ENCODE measurements at places on chromosomes 13 and 19. TPM values are rescaled to one million over a fixed set of nuclear protein-coding genes. Genes with fewer than 3 reads are reported as not detected.

The KLK6 gene
- not detected for total RNA-seq

The CYP4F12 gene
- 3.1 TPM for total RNA-seq

The TJP3 gene
- total RNA-seq, result 1.1 TPM

The ACP7 gene
- total RNA-seq, result not detected

The CCDC8 gene
- 34.6 TPM for total RNA-seq

The CPAMD8 gene
- total RNA-seq, result 21.4 TPM

The SLC5A5 gene
- not detected for total RNA-seq

The FOXO1 gene
- 32.7 TPM for total RNA-seq

The CEACAM4 gene
- 0.67 TPM for total RNA-seq

The TGFBR3L gene
- 26.7 TPM for total RNA-seq

The VSTM1 gene
- total RNA-seq, result not detected

The CPB2 gene
- total RNA-seq, result not detected

The RXFP2 gene
- total RNA-seq, result not detected

GRCh38 chr13:41782086-41782485, 178.8 kb downstream of the VWA8 start:
- no peak for DNase-seq

DNA sequence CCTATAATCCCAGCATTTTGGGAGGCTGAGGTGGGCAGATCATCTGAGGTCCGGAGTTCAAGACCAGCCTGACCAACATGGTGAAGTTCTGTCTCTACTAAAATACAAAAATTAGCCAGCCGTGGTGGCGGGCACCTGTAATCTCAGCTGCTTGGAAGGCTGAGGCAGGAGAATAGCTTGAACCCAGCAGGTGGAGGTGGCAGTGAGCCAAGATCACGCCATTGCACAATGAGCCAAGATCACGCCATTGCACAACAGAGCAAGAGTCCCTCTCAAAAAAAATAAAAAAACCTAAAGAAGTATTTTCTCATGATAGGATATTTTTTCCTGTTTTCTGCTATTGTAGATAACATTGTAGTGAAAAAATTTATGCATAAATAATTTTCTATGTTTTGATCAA, 13.3 kb downstream of the IFT88 start:
- DNase-seq, result no peak

DNA sequence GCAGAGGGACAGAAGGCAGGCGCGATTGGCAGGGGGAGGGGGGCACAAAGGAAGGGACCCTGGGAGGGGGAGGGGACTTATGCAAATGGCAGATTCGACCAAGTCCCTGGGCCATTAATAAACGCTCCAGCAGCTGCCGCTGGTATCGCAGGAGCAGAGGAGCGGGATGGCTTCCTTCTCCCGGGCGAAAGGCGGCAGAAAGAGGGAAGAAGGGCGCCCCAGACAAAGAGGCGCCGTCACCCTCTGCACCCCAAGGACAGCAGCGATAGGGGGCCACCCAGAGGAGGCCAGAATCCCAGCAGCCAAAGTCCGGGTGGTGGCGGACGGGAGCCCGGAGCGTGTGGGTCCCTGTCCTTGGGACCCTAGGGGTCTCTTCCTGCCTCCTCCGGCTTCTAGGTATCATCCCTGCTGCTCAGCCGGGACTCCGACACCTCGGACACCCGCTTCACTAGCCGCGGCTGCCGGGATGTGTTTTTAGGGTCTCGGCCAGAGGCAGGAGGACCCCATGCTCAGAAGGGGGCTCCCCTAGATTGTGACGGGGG, 1.9 kb downstream of the PTPRS start:
- no peak for DNase-seq

GRCh38 chr19:1363599-1363998, 20.1 kb upstream of the NDUFS7 start:
- DNase-seq, result no peak

DNA sequence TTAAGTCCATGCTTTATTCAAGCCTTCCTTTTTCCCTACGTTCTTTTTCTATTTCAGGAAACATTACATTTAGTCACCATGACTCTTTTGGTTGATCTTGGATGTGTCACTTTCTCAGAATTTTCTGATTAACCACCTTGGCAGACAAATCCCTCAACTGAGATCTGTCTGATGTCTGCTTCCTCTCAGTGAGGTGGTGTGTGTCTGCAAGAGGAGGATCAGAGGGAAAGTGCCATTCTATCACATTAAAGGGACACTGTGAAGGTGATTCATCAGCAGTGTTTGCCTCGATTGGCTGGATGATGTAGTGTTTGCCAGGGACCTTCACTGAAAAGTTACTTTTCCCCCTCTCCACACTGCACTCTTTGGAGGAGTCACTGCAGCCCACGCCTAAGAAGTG, 3.0 kb upstream of the CCNP start:
- DNase-seq, result no peak

DNA sequence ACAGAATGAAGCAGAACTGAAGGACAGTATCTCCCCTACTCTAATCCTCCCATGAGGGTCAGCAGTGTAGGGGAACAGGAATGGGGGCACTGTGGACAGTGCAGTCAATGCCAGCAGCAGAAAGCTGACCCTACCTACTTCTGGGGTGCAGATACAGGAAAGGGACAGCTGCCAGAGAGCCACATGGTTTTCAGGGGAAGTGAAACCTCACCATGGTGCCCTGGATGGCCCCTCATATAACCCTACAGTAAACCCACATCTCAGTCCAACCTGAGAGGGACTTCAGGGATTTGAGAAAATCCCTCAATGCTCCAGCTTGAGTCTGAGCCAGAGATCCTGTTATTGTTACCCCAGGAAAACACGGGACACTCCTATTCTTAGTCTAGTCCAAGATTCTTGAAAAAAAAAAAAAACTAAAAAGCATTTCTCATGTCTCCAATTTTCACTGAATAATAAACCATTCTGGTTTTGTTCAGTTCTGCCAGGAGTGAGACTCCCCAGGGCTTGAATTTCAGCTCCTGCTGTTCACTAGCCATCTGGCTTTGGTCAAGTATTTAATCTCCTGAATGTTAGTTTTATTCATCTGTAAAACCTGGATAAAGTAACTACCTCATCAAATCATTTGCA, 511.6 kb upstream of the ARGLU1 start:
- DNase-seq, result no peak

- DNase-seq, result no peak
These were observed 12.4 kb upstream of the SIAH3 start for GRCh38 chr13:45863709-45864590.

GRCh38 chr19:36082916-36083315, 28.0 kb upstream of the OVOL3 start:
- no peak for DNase-seq

- DNase-seq, result no peak
These were observed 2.1 kb downstream of the MICOS13 start for GRCh38 chr19:5678071-5678718.

DNA sequence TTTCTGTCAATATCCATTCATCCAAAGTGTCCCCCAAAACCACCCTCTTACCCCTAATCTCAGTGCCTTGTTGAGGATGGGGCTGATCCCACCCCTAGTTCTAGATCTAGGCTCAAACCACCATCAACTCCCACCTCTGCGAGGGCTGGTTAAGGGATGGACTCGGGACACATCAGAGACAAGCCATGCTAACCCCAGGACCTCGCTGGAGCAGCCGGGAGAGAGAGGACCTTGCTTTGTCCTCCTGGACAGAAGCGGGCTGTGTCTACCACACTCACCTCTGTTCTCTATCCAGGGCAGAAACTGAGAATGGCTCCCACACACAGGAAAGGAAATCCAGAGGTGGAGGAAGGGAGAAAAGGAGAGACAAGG, 90.8 kb upstream of the UQCRFS1 start:
- no peak for DNase-seq

DNA sequence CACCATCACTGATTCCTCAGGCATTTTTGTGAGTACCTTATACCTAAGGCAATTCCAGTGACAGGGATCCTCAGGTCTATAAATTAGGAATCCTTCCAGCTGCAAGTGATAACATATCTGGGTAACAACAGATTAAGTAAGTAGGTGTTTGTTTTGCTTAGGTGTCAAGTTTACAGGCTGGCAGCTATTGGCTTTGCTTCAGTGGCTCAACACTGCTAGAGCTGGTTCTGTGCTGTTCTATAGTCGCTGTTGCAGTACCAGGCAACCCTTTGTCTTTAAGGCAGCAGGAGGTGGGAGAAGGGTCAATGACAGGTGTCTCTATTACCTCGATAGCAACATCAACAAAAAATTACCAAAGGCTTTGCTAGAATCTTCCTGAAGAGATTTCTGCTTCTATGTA, 27.0 kb downstream of the SLC10A2 start:
- DNase-seq, result no peak

GRCh38 chr13:99442273-99442895, 58.9 kb upstream of the TM9SF2 start:
- DNase-seq, result no peak

DNA sequence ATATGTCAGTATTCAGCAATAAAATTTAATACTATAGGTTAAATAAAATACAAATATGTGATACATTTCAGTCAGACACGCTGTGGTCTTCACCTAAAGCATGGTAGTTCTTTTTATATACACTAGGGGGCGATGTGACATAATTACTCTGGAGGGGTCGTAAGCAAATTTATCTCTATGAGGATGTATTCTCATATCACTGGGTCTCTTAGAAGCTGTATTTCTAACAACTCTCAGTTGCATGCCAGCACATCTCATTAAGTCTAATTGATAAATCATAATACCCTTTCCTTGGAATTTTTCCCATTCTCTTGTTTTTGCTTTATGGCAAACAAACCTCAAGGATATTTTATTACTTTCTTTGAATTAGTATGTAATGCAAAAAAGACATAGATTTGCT, 3.9 kb upstream of the PCDH17 start:
- no peak for DNase-seq

DNA sequence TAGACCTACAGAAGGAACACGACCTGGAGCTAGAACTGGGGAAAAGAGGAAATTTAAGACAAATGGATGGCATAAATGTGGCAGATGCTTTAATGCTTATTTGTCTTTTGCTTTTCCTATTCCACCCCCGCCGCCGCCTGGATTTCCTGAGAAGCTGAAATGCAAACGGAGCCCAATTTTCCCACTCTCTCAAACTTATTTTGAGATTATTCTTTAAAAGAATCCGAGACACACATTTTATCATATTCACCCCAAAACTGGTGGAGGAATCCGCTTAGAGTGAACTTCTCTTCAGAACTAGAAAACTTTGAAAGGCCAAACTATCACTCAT, 5.8 kb downstream of the POU4F1 start:
- no peak for DNase-seq

- no peak for DNase-seq
These were observed 39.9 kb upstream of the CEACAM8 start for GRCh38 chr19:42634409-42635232.

DNA sequence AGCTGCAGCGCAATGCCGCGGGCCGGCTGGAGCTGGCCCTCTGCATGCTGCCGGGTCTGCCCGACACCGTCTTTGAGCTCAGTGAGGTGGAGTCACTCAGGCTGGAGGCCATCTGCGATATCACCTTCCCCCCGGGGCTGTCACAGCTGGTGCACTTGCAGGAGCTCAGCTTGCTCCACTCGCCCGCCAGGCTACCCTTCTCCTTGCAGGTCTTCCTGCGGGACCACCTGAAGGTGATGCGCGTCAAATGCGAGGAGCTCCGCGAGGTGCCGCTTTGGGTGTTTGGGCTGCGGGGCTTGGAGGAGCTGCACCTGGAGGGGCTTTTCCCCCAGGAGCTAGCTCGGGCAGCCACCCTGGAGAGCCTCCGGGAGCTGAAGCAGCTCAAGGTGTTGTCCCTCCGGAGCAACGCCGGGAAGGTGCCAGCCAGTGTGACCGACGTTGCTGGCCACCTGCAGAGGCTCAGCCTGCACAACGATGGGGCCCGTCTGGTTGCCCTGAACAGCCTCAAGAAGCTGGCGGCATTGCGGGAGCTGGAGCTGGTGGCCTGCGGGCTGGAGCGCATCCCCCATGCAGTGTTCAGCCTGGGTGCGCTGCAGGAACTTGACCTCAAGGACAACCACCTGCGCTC, 3.8 kb upstream of the MAP2K7 start:
- DNase-seq, result no peak

DNA sequence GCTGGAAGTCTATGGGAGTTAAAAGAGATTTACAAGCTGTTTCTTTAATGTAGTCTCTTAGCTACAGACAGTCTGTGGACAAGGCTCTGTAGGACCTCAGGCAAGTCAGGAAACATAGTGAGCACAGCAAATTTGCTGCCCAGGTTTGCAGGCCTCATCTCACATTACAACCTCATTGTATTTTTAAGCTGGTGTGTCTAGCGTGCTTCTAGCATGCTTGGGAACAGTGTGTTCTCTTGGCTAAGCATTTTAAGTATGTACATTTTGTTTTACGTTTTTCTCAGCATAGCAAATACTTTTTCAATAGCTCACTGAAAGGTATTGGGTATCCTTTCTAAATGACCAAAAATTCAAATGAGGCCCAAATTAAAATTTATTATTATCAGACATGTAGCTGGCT, 113.2 kb downstream of the STARD13 start:
- DNase-seq, result no peak

- DNase-seq, result no peak
These were observed 7.4 kb downstream of the ZNF575 start for GRCh38 chr19:43540381-43540780.

DNA sequence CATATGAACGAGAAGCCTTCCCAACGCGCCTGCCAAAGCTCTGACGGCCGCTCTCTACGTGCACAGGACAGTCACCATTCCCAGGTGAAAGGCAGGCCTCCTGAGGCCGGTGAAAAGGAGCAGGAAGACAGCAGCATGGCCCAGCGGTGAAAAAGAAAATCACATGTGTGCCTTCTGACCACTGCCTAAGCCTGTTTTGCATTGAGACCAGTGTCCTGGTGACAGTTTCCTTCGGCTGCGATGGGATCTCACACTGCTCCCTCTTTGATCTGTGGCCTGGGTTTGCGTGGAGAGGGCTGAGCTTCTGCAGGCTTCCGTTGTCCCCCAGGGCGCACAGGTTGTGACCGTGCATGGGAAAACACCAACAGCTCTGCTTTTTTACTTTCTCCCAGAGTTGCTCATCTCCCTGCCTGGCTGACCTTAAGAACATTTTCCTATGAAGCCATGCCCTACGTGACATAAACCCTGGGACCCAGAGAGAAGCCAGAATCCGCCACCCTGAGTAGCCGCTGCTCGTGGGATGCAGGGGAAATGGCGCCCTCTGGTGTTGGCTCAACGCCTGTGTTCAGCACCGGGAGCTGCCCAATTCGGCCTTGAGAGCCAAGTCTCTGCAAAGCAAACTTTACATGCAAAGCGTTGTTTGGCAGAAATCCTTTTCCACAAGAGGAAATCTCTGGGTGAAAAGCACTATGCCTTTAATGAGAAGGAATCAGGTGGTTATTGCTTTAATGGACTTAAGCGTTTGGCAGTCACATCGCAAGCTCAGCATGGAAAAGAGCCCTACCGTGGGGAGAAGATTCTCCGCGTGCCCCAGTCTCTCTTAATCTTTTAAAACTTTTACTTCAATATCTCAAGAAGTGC, 112.2 kb upstream of the GPR12 start:
- DNase-seq, result no peak

- no peak for DNase-seq
These were observed 34.4 kb upstream of the VWA8 start for GRCh38 chr13:41995336-41995735.

DNA sequence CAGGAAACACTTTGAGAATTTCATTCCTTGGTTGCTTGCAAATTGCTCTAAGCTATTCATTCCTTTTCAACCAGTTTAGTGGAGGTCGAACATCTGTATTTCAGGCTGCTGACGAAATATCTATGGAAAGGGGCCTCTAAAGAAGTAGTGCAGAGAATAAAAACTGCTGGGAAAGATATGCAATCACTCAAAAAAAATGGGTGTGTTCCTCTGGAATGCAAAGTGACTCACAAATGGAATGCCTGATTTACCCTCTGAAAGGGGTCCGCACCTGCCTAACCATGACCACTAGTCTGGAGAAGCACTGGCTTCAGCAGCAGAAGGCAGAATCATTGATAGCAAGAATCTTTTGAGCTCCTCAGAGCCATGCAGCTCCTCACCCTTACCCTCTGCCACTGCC, 129.4 kb downstream of the PCDH9 start:
- no peak for DNase-seq
